ENCODE measurements at places on chromosomes 6 and 20.

DNA sequence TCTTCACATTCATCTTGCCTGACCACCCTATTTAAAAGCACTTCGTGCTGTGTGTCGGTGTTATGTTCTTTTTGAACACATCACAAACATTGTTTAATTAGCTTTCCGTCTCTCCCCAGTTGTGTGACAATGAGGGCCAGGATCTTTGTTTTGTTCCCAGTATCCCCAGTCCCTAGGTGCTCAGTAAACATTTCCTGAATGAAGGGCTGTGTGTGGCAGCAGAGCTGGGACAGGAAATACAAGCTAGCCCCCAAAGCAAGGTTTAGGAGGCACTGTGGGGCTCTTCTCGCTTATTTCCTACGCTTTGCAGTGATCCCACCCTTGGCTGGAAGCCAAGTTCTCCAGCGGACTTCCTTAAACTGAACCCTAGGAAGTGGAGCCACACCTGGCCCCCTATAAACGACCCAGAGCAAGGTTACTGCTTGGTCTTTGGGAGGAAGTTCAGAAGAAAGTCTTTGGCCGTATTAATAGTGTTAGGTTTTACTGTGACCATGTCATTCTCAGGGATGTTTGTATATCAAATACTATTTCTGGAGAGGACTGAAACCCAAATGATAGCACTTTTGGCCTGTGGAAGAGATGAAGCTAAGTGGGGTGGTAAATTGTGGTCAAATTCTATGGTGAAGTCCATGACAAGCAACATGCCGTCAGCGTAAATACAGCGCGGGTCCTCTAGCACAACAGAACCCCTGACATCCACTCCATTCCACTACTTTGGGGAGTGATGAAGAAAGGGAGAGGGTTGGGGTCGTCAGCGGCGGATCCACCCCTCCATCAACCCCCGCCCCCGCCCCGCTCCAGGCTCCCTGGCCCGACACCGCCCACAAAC lies 570 bp upstream of the FANCE start:
- no peak for DNase-seq

GRCh38 chr20:23636182-23636907 lies 1.4 kb downstream of the CST3 start:
- DNase-seq, result no peak

DNA sequence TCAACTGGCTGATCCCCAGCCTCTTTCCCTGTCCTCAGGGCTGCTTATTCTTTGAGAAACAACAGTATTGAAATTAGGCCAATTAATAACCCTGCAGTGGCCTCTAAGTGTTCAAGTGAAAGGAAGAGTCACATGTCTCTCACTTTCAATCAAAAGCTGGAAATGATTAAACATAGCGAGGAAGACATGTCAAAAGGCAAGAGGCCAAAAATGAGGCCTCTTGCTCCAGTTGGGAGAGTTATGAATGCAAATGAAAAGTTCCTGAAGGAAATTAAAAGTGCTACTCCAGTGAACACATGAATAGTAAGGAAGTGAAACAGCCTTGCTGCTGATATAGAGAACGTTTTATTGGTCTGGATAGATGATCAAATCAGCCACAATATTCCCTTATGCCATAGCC lies 131.5 kb downstream of the MACROD2 start:
- DNase-seq, result no peak

DNA sequence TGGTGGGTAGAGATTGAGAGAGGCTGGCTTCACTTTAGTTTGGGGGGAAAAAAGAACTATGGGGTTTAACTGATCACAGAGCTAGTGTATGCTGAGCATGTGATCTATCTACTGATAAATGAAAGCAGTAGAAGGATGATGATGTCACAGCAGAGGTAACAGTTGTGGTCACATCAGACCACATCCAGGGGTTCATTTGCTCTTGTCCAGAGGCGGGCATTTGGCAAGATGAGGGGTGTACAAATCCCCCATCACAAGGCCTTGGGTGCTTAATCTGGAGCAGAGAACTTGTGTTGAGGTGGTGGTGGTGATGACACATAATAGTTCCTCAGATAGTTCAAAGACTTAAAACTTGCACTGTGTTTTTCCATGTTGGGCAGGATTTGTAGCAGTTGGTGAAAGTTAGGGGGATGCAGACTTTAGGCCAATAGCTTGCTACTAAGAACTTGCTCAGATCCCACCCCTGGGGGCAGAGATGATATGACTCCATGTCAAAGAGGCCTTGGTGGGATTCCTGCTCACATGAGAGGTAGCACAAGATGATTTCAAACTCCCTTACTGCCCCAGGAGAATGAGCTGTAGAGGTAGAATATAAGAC lies 63.4 kb downstream of the PRDM1 start:
- no peak for DNase-seq

All from T-helper 22 cell (primary cell).